ENCODE measurements at places on chromosomes 13 and 19. TPM values are rescaled to one million over a fixed set of nuclear protein-coding genes. Genes with fewer than 3 reads are reported as not detected.

Gene C5AR1
- total RNA-seq = 21.7 TPM

Gene TCF3
- 34.2 TPM for total RNA-seq

Gene CALR
- 796 TPM for total RNA-seq

Gene AP1M2
- total RNA-seq = 3.6 TPM

Gene LILRB2
- total RNA-seq = 1.9 TPM

Gene FSD1
- not detected for total RNA-seq

Gene LPAR2
- total RNA-seq = 0.32 TPM

GRCh38 chr13:66933994-66934393 is 296.1 kb downstream of the PCDH9 start:
- DNase-seq = no peak

GRCh38 chr19:49775742-49776370 is 9.1 kb downstream of the AP2A1 start:
- no peak for DNase-seq

DNA sequence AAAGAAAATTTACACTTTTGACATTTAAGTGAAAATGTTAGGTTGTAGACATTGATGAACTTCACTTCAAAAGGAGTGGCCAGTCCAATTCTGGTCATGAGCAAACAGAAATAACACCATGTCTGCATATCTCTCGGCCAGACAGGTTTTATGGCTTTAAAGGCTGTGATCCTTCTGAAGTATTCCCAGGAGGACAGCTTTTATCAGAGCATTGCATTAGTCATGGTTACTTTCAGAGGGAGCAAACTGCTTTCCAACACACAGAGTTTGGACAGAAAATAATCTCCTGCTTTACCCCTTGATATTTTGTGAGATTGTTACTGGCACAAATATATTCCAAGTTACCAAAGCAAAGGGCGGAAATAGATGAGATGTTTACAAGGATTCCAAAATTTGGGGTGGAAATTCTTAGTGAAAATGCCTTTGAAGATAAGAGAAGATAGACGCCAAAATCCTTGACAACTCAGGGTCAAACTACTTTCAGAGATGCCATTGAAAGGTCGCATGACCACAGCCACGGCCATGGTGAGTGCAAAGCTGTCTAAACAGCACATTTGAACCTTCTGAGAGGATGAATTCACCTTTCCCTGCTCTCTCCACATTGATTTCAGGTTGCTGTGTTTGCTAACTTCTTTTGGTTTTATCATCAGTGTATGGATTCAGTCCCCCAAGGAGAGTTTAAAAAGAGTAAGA is 584.5 kb upstream of the SGCG start:
- DNase-seq = no peak

- DNase-seq = no peak
These were observed 23.6 kb downstream of the IRS2 start for GRCh38 chr13:109762791-109763190.

- peak; percentile 37 for DNase-seq
These were observed 5.5 kb upstream of the PTBP1 start for GRCh38 chr19:791567-792305.

DNA sequence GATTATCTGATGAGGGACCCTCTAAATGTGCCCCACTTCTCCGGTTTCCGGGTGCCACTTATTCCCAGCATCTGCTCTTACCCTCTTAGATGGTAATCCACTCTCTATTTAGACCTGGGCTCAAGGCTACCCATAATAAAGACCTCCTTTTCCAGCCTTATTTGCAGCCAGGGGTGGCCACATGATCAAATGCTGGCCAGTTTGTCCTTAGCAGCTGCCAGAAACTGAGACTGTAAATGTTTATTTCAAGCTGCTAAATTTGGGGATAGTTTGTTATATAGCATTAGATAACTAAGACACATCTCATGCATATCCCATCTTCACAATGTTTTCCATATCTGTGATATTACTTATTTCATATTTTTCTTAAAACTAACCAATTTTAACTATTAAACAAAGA is 10.1 kb downstream of the THAP8 start:
- DNase-seq = no peak

GRCh38 chr19:28468701-28469459 is 744.1 kb downstream of the UQCRFS1 start:
- no peak for DNase-seq

DNA sequence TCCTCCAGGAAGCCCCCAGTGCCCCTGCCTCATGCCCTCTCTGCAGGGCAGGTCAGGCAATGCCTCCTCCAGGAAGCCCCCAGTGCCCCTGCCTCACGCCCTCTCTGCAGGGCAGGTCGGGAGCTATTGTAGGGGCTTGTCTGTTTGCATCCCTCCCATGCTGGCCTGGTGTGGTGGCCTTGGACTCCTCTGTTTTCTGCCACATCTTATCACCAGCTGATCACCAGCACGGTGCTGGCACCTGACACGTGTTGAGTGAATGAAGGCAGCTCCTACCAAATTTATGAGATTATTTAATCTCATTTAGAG is 51.5 kb upstream of the C13orf46 start:
- peak; percentile 31 for DNase-seq

GRCh38 chr13:73466561-73466960 is 407.8 kb downstream of the KLF5 start:
- DNase-seq = no peak

DNA sequence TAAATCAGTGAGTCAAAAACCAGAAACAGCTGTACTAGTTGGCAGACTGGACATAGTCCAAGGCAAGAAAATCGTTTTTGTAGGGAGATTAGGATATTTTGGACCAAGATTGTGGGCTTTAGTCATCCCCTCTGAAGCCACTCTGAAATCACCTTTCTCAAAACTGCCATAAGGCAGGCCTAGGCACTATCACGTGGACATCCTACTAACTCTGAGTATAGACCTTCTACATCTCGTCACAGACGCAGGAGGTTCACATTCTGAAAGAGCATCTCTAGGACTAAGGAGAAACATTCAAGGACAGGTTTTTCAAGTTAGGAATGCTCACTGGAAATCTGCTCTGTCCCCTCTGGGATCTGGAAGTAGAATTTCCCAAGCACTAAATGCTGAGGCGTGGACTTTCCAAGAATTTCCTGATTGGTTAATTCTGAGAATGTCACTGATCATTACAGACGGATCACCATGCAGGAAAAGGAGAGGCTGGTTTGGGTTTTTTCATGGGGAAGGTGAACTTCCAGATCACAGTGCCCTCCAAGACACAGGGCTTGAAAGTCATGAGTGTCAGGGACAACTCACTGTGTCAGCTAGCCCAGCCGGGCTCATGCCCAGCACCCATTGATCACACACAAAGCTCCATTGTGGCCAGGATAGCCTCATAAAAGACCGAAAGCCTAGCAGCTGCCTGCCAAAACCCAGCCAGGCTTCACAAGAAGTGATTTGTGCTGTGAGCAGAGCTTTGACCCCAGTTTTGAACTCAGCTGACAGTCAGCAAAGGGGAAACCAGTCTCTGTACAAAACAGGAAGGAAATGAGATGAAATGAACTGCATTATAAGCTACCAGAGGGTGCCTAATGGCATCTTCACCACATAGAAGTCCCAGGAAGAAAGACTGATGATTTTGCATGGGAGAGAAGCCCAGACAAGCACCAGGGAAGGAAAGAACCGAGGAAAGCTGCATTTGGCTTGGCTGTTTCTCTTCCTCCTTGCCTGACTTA is 2.7 kb upstream of the RUBCNL start:
- peak; percentile 30 for DNase-seq

All from heart left ventricle (tissue), 16 donors.